ENCODE measurements at places on chromosomes 1 and 21. TPM values are rescaled to one million over a fixed set of nuclear protein-coding genes. Genes with fewer than 3 reads are reported as not detected.

ICOSLG gene
- total RNA-seq = 5.7 TPM

METTL13 gene
- total RNA-seq = 38.5 TPM

VANGL2 gene
- total RNA-seq = 68.7 TPM

SPATA6 gene
- 44.1 TPM for total RNA-seq

TDRD5 gene
- 0.29 TPM for total RNA-seq

HSD11B1 gene
- total RNA-seq = not detected

NDUFS5 gene
- total RNA-seq = 295 TPM

C4BPA gene
- total RNA-seq = not detected

- no peak for DNase-seq
- H3K4me3 ChIP-seq = no peak overlapping the region
- H3K36me3 ChIP-seq = peaks cover 46% of the 10 kb centered on the region
- H3K4me1 ChIP-seq = peaks cover 17% of the 10 kb centered on the region
- no peaks in the 10 kb centered on the region for H3K27me3 ChIP-seq
These were observed 7.5 kb downstream of the COL18A1 start for GRCh38 chr21:45412491-45412890.

- H3K36me3 ChIP-seq = no peaks in the 10 kb centered on the region
- no peak overlapping the region for H3K4me3 ChIP-seq
- H3K27ac ChIP-seq = no peak overlapping the region
- no peaks in the 10 kb centered on the region for H3K4me1 ChIP-seq
These were observed 341.8 kb downstream of the RYR2 start for GRCh38 chr1:237383791-237384190.

GRCh38 chr1:203044546-203045250 is 18.4 kb downstream of the PPFIA4 start:
- H3K4me3 ChIP-seq = no peak overlapping the region
- no peaks in the 10 kb centered on the region for H3K36me3 ChIP-seq
- no peaks in the 10 kb centered on the region for H3K27me3 ChIP-seq

- no peak overlapping the region for H3K4me3 ChIP-seq
- H3K36me3 ChIP-seq = no peaks in the 10 kb centered on the region
- DNase-seq = no peak
- no peak overlapping the region for H3K27ac ChIP-seq
- no peaks in the 10 kb centered on the region for H3K27me3 ChIP-seq
These were observed 160.2 kb downstream of the ADSS2 start for GRCh38 chr1:244291236-244292201.

GRCh38 chr1:205481629-205482151 is 22.8 kb upstream of the CDK18 start:
- H3K4me3 ChIP-seq = no peak overlapping the region
- no peaks in the 10 kb centered on the region for H3K27me3 ChIP-seq
- no peak for DNase-seq
- H3K27ac ChIP-seq = no peak overlapping the region
- no peaks in the 10 kb centered on the region for H3K36me3 ChIP-seq

GRCh38 chr21:45834821-45835293 is 146.7 kb upstream of the COL6A1 start:
- H3K27ac ChIP-seq = no peak overlapping the region
- no peak for DNase-seq
- no peaks in the 10 kb centered on the region for H3K36me3 ChIP-seq
- H3K27me3 ChIP-seq = no peaks in the 10 kb centered on the region

DNA sequence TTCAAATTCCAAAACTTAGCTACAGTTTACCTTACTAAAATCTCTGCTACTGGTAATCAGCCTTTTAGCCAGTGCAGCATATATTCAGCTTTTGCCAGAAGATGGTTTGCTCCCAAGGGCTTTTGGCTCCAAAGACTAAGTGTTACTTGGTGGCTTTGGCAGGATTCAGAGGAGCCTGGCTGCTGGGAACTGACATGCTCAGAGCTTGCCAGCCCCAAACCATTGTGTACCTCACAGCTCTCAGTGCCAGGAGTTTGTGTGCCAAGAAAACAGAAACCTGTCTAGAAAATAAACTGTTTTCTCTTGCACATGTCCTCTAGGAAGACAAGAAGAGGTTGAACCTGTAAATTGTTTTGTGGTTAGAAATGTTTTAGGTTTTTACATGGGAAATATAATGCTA is 315.9 kb downstream of the ST6GALNAC3 start:
- H3K27ac ChIP-seq = no peak overlapping the region
- H3K4me1 ChIP-seq = no peaks in the 10 kb centered on the region
- no peak for DNase-seq
- no peaks in the 10 kb centered on the region for H3K27me3 ChIP-seq
- H3K4me3 ChIP-seq = no peak overlapping the region

- peak overlapping the region; percentile 80 for H3K27ac ChIP-seq
- H3K4me3 ChIP-seq = no peak overlapping the region
- H3K4me1 ChIP-seq = no peaks in the 10 kb centered on the region
- no peak for DNase-seq
- H3K27me3 ChIP-seq = no peaks in the 10 kb centered on the region
- H3K36me3 ChIP-seq = no peaks in the 10 kb centered on the region
These were observed 688.9 kb downstream of the USP25 start for GRCh38 chr21:16418642-16419041.

GRCh38 chr21:31351438-31351837 is 7.4 kb upstream of the TIAM1 start:
- H3K4me1 ChIP-seq = peaks cover 4% of the 10 kb centered on the region
- DNase-seq = no peak
- no peak overlapping the region for H3K27ac ChIP-seq
- H3K36me3 ChIP-seq = no peaks in the 10 kb centered on the region
- H3K27me3 ChIP-seq = no peaks in the 10 kb centered on the region

DNA sequence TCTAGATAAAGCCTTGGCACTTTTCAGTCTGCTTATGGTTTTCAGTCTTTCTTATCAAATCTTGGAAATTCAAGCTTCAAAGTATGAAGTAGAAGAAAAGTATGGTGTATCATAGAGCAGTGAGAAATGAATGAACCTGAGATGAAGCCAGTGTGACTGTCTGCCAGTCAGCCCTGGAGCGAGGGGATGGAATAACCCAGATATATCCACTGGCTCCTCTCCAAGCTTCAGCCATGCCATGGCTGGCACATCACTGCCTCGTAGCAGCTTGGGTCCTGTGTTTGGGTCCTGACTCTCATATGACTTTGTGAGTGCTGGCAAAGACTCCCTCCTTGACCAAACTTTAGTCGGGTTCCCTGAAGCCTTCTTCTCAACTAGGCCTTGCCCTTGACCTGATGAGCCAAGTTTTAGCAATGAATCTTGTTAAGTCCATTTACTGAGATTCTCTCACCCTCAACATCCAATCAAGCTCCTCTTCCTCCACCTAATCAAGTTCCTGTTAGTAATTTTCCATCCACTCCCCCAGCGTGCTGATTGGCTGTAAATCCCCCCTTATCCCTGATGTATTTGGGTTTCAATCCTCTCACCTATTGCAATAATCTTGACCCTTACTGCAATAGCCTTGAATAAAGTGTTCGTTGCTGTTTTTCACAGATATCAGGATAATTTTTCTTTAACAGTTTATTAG is 62.5 kb upstream of the PRDX6 start:
- H3K27ac ChIP-seq = no peak overlapping the region
- DNase-seq = no peak
- H3K4me3 ChIP-seq = no peak overlapping the region

DNA sequence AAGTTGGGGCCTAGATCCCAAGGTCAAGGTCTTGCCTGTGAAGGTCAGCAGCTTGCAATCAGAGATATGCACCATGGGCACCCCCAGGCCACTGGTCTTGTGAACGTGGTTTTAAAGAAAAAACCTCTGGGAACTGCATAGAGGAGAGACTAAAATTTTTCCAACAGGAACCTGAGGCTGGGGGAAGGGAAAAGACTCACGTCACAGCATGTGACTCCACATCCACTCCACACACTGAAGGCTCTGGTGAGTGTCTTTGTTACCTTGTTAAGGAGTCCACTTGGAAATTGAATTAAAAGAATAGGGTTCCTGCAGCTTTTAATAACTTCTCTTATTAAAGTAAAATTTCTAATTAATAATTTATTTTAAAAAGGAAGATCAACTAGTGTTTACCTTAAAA is 224.9 kb downstream of the DAB1 start:
- no peaks in the 10 kb centered on the region for H3K36me3 ChIP-seq
- H3K27me3 ChIP-seq = no peaks in the 10 kb centered on the region
- H3K4me3 ChIP-seq = no peak overlapping the region
- H3K4me1 ChIP-seq = peaks cover 4% of the 10 kb centered on the region
- H3K27ac ChIP-seq = no peak overlapping the region

DNA sequence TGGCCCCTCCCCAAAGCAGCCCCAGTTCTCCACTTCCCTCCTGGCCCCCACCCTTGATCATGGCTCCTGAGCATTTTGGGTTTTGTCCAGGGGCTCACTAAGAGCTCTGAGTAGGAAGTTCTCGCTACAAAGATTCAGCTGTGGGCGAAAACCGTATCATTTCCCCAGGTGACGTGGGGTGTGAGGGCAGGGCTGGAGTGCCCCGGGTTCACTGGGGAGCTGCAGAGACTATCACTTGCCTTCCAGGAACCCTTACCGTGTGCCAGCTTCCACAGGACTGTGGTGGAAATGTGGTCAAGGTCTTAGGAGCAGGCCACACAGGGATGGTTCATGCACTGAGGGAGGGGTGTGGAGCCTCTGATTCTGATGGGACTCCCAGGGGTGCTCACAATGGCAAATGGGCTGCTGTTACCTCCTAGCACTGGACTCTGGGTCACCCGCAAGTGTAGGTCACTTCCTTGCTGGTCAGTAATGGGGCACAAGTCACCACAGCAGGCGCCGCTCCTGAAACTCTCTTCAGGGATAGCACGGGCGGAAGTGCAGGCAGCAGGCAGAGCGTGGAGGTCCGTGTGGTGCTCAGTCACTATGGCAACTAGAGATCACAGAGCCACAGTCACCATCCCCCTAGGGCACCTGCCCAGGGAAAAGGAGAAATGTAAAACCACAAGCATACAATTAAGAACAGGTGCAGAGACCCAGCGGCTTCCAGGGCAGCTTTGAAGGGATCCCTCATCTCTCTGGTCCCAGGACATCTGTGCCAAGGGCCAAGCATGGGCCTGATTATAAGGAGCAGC is 35.4 kb downstream of the RSPH1 start:
- H3K36me3 ChIP-seq = no peaks in the 10 kb centered on the region
- no peak overlapping the region for H3K4me3 ChIP-seq
- H3K27ac ChIP-seq = no peak overlapping the region
- no peaks in the 10 kb centered on the region for H3K27me3 ChIP-seq
- H3K4me1 ChIP-seq = peaks cover 4% of the 10 kb centered on the region
- DNase-seq = peak; percentile 45

DNA sequence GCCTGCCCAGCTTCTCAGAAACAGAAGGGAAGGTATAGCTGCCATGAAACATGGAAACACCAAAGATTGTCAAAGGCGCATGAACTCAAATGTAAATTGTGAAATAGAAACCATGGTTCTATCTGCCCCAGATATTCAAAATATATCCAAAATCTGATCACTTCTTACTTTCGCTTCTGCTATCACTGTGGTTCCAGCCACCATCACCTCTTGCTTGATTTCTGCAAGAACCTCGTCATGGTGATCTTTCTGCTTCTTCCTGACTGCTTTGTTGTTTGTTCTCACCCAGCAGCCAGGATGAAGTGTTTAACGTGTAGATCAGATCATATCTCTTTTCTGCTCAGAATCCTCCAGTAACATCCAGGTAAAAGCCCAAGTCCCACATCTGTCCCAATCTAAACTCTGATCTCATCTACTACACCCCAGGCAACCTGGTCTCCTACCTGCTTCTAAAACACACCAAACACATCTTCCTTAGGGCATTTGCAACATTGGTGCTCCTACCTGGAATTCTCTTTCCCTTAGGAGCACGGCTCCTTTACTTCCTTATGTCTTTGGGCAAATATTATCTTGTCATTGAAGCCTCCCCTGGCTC is 10.5 kb upstream of the LMO4 start:
- H3K36me3 ChIP-seq = no peaks in the 10 kb centered on the region
- no peak overlapping the region for H3K27ac ChIP-seq
- peaks cover 7% of the 10 kb centered on the region for H3K4me1 ChIP-seq
- no peaks in the 10 kb centered on the region for H3K27me3 ChIP-seq

GRCh38 chr1:231969076-231969475 is 342.5 kb downstream of the DISC1 start:
- H3K4me1 ChIP-seq = no peaks in the 10 kb centered on the region
- H3K36me3 ChIP-seq = no peaks in the 10 kb centered on the region
- no peak overlapping the region for H3K4me3 ChIP-seq
- H3K27ac ChIP-seq = no peak overlapping the region
- no peaks in the 10 kb centered on the region for H3K27me3 ChIP-seq
- DNase-seq = no peak

GRCh38 chr21:31804008-31804394 is 68.8 kb upstream of the HUNK start:
- no peaks in the 10 kb centered on the region for H3K36me3 ChIP-seq
- no peak overlapping the region for H3K27ac ChIP-seq
- no peaks in the 10 kb centered on the region for H3K4me1 ChIP-seq
- no peak overlapping the region for H3K4me3 ChIP-seq

DNA sequence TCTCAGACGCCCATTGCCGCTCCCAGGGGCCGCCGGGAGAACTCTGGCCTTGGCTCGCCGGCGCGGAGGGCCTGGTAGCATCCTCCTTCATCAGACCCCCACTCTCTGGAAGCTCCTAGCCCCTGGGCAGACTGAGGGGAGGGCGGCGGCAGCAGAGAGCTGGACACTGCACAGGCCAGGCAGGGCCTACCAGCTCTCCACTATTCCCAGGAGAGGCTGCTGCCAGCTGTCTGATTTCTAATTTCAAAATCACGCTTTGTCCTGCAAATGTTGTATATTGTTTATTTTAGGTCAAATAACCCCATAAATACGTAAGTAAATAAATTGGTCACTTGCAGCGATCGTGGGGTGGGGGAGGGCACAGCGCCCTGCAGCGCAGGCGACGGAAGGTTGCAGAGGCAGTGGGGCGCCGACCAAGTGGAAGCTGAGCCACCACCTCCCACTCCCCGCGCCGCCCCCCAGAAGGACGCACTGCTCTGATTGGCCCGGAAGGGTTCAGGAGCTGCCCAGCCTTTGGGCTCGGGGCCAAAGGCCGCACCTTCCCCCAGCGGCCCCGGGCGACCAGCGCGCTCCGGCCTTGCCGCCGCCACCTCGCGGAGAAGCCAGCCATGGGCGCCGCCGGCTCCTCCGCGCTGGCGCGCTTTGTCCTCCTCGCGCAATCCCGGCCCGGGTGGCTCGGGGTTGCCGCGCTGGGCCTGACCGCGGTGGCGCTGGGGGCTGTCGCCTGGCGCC is at the start of gene MTARC1:
Gene MTARC1 (plus strand): TSS at position 577 of the 732 bp plus-strand sequence. CDS start 32 bp downstream, at position 609.
- peak within 1 kb of the TSS; percentile 73 for H3K4me3 ChIP-seq
- H3K27me3 ChIP-seq = no peaks in the 10 kb centered on the region
- H3K36me3 ChIP-seq = peaks cover 4% of the 10 kb centered on the region

- no peak overlapping the region for H3K4me3 ChIP-seq
- no peak overlapping the region for H3K27ac ChIP-seq
- DNase-seq = no peak
- no peaks in the 10 kb centered on the region for H3K27me3 ChIP-seq
These were observed 56.8 kb downstream of the ECE1 start for GRCh38 chr1:21233490-21233889.

DNA sequence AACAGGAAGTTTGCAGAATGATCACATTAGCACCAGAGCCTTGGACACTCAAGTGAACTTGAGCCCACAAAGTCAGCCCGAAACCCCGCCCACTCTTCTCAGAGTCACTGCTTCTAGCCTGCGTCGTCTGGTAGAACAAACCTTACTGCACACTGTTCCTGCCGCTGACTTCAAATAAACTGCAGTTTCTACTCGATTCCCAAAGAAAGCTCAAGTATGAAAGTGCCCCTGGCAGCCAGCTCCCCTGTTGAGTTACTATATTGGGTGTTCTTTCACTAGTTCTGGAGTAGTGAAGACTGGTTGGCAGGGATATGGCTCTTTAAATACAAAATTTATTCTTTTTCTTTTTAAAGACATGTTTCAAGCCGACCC is 164.7 kb downstream of the GALNT2 start:
- no peaks in the 10 kb centered on the region for H3K36me3 ChIP-seq
- H3K4me3 ChIP-seq = no peak overlapping the region
- H3K27me3 ChIP-seq = no peaks in the 10 kb centered on the region

GRCh38 chr1:18693256-18694098 is 62.8 kb downstream of the PAX7 start:
- H3K27ac ChIP-seq = no peak overlapping the region
- H3K4me3 ChIP-seq = no peak overlapping the region
- H3K36me3 ChIP-seq = no peaks in the 10 kb centered on the region
- H3K4me1 ChIP-seq = peaks cover 3% of the 10 kb centered on the region
- H3K27me3 ChIP-seq = peaks cover 18% of the 10 kb centered on the region
